ENCODE measurements at places on chromosomes 1 and 21. TPM values are rescaled to one million over a fixed set of nuclear protein-coding genes. Genes with fewer than 3 reads are reported as not detected.

- DNase-seq, result peak; percentile 86
Measured at GRCh38 chr1:54407404-54408146, 1.4 kb upstream of the SSBP3 start.

GRCh38 chr21:41691205-41692184 lies 75.4 kb downstream of the RIPK4 start:
- DNase-seq, result no peak

- DNase-seq, result no peak
Measured at GRCh38 chr1:162003061-162003829, 20.4 kb downstream of the OLFML2B start.

DNA sequence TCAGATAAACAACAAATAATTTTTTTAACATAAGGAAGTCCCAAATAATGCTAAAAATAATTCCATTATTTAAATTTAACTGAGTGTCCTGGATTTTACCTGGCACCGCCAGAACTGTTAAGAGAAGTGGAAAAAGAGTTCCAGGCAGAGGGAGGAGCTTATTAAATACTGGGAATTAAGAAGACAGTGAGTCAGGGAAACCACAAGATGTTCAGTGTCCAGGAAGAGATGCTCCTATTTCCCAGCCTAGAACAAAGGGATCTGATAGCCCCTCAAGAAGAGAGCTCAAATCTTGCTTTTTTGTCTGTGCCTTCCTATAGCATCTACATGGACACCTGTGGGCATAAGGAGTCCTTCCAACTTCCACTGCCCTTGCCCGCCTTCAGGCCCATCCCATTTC lies 85.9 kb downstream of the PGM1 start:
- no peak for DNase-seq

- no peak for DNase-seq
Measured at GRCh38 chr1:114192328-114192727, 38.7 kb upstream of the SYT6 start.

Gene MAN1C1
- 19.2 TPM for polyA plus RNA-seq

Gene SPRR4
- not detected for polyA plus RNA-seq

All from right lung (tissue), 10 donors.